ENCODE measurements at places on chromosomes 13 and 19.

DNA sequence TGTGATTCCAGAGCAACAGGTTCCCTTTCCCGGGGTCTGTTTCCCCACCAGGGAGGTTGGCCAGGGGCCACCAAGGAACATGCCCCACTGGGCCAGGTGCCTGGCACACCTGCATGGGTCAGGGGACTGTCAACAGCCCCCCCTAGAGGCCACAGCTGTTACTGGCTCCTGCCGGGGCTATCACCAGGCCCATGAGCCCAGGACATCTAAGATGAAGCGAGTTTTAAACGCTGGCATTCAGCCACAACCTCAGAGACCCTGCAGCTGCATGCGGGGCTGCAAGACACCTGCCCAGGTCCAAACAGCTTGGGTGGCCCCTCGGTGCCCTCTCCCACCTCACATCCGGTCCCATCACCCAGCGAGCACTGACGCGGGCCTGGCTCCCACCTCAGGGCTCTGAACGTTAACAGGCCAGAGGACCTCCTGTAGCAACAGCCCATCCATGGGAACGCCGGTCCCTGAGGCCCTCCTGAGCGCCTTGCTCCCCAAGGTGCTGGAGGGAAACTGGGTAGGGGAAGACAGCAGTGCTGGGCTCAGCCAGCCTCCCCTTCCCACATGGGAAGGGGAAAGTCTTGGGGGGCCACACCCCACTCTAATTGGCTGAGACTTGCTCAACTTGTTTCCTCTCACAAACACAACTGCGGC, 12.0 kb downstream of the KHSRP start:
- peak; percentile 54 for DNase-seq

GRCh38 chr19:52351512-52351911, 15.5 kb downstream of the ZNF610 start:
- no peak for DNase-seq

GRCh38 chr19:9205501-9206113, 13.8 kb downstream of the OR7D4 start:
- DNase-seq = peak; percentile 74

GRCh38 chr13:28822151-28822550, 2.0 kb downstream of the MTUS2 start:
- DNase-seq = no peak

DNA sequence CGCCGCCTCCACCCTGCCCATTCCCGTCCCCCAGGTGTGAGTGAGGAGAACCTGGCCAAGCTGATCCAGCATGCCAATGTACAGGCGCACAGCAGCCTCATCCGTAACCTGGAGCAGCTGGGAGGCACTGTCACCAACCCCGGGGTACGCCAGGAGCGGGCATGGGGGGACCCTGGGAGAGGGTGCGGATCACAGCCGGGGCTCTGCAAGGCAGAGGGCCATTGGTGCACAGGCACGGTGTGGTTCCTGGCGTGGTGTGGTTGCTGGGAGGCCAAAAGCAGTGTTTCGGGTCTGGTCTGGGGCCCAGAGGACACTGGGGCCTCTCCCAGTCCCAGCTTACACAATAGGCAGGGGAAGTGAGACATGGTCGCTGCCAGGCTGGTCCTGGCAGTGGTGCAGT, 8.3 kb downstream of the STXBP2 start:
- DNase-seq = no peak

DNA sequence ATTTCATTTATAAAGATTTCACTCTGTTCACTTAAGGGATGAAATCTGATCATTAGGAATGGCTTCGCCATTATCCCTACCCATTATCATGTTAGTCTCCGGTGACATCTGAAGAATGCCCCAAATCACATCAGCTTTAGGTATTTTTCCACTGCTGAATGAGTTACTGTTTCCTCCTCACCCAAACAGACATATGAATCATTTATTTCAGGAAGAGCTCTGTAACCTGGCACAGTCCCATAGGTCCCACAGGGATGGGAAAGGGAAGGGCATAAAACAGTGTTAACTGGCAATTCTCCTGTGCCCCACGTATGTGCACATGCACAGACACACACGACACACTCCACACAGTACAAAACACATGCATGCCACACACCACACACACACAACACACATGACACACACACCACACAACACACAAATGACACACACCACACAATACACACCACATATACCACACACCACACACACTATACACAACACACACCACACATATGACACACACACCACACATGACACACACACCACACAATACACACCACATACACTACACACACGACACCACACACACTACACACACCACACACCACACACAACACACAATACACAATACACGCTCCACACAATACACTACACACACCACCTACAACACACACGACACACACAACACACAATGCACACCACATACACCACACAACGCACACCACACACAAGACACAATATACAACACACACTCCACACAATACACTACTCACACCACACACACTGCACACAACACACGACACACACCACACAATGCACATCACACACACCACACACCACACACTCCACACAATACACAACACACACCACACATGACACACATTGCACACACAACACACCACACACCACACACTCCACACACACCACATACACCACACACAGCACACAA, 15.4 kb downstream of the TMEM255B start:
- DNase-seq = no peak

DNA sequence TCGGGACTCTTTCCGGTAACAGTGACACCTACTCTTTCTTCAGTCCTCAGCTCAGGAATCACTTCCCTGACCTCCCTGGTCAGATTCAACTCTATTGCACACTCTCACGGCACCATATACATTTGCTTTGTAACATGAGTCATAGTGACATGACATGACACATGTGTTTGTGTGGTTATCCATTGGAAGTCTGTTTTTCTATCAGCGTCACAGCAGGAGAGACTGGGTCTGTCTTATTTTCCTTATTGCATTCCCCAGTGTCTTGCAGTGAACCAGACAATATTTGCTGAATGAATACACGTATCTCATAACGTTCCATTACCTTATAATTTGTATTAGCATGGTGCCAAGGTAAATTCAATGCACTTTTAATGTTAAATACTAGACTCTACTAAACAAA, 102.0 kb downstream of the DCLK1 start:
- no peak for DNase-seq

- DNase-seq = no peak
Measured at GRCh38 chr19:41991025-41991424, 3.0 kb downstream of the ATP1A3 start.

DNA sequence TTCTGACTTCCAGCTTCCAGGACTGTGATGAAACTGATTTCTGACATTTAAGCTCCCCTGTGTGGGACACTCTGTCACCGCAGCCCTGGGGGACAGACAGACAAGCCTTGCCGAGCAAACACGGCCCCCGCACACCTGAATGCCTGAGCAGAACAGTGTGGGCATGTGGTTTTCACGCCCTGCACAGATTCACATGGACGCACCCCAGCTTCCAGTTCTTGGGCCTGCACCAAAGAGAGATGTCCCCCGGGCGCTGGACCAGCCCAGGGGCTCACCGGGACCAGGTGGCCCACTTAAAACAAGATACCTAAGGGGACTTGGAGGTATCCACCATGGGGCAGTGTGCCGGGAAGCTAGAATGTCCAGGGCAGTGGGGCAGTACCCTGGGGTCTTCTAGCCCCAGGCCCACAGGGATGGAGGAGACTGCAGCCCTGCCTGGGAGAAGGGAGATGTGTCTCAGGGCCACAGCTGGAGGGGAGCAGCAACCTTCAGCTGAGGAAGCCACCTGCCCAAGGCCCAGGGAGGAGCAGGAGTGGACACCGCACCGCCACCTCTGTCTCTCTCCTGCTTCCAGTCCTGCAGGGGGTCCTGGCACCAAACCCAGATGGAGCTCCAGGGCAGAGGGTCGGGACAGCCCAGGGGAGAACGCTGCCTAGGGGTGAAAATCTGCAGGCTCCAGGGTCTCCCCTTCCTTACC, 50.5 kb downstream of the SOX1 start:
- DNase-seq = no peak

DNA sequence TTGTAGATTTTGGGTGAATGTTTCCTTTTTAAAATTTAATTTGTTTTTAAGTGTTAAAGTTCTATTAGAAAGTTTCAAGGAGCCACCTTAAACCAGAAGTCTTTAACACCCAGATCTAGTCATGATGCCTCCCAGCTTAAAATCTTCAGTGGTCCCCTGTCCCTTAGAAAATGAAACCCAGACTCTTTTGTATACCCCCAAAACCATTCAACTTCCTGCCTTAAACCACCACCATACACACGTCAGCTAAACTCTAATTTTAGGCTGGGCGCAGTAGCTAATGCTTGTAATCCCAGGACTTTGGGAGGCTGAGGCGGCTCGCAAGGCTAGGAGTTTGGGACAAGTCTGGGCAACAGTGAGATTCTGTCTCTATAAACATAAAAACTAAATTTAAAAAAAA, 37.9 kb downstream of the N4BP2L1 start:
- no peak for DNase-seq

- DNase-seq = no peak
Measured at GRCh38 chr13:37319031-37319443, 213.6 kb upstream of the CSNK1A1L start.

DNA sequence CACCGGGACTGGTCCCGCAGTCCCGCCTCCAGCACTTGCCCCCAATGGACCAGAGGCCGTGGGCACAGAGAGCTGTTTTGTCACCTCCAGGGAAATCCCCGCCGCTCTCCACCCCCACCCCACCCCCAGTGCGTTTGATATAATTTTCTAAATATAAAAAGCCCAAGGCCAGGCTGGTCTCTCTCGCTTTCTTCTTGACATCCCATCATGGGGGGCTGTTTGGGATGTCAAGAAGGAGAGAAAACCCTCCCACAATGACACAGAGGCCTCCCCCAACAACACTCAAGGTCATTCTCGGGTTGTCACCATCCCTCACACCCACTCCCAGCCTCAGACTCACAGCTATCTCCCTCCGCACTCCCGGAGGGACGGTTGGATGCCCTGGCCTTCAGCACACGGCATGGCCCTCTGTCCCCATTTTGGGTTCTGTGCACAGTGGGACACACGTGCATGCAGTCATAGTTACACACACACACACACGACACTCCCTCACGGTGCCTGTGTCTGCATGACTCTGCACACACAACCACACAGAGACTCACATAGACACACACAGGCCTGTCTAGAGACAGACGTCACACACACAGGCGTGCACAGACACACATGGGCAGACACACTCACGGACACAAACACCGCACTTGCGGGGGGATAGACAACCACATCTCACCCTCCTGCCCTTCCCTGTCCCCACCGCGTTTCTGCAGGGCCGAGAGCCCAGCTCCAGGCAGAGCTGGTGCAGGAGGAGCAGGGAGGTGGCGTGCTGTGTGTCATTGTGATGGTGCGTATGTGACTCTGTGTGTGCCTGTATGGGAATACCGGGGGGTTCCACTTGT, 4.8 kb upstream of the NFIC start:
- DNase-seq = no peak

DNA sequence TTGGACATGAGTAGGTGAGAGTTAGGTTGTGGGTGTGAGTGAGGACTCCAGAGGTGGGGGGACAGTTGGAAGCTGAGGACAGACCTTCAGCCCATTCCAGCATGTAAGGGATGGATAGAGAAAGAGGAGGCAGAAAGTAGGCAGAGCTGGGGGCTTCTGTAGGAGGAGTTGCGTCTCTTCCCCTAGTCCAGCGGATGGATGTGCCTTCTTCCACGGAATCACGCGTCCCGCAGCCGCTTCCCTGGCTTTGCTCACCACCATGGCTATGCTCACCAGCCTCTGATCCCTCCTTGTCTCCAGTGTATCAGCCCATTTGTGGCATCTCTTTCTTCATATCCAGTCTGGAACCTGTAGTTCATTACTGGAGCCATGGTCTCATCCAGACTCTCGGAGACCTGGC, 5.6 kb downstream of the UBAC2 start:
- DNase-seq = no peak

- DNase-seq = peak; percentile 56
Measured at GRCh38 chr19:17402982-17403855, 2.2 kb downstream of the BST2 start.

DNA sequence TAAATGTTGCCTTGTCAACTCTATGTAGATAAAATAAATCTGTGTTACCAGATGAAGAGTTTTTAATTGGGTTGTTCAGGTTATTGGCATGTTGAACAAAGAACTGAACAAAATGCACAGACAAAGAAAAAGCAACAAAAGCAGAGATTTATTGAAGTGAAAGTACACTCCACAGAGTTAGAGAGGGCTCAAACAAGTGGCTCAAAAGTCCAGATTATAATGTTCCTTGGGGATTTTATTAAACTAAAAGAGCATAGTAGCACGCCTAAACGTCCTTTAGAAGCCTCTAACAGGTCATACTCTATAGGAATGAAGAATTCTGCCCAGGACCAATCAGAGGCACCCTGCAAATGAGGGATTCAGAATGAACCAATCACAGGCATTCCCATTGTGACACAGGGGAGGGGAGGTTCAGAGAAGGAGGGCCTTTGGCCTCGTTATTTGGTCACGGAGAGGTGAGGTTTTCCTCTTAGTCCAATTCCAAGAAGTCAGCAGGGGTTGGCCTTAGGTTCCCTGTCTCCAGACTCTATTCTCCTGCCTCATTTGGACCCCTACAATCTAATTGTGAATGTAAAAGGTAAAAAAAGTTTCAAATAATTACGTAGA, 12.8 kb downstream of the PSMC4 start:
- DNase-seq = no peak

- DNase-seq = no peak
Measured at GRCh38 chr13:97758317-97758716, 195.2 kb upstream of the IPO5 start.

DNA sequence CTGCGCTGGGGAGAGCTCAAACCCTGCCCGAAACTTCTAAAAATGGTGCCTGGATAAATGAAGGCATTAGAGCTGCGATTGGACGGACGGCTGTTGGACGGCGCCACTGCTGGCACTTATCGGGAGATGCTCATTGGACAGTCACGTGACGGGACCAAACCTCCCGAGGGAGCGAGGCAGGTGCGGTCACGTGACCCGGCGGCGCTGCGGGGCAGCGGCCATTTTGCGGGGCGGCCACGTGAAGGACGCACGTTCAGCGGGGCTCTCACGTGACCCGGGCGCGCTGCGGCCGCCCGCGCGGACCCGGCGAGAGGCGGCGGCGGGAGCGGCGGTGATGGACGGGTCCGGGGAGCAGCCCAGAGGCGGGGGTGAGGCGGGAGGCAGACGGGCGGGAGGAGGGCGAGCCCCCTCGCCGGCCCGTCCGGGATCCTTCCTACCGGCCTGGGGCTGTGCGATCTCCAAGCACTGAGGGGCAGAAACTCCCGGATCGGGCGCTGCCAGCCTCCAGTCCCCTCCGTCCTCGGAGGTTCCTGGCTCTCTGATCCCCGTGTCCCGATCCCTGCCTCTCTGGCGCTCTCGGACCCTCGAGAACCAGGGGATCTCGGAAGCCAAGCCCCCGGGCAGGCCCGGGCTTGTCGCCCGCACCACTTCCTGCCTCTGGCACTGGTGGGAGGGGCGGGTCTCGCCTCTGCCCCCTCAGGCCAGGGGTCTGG, at the start of gene BAX:
TSS of gene BAX (plus strand) at position 281 of the 713 bp plus-strand sequence. CDS start at position 335, 54 bp downstream.
- peak; percentile 97 for DNase-seq
